ENCODE measurements at places on chromosomes 5 and 9.

DNA sequence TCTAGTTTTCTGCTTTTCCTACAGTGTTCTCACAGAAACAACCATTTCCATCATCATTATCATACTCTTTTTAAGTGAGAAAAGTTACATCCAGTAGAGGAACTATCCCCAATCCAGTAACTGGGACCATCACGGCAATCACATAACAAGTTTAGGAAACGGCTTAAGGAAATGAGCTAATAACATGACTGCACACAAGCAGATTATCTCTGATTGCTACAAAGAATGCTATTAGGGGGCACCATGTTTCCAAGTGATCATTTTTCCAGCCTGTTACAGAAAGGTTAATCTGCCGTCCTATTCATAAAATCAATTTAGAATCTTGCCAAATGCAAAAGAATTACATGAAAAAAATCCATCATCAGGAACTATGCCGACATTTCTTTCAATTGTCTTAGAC lies 94.6 kb downstream of the EFNA5 start:
- DNase-seq, result no peak

GRCh38 chr9:120655005-120655622 lies 59.2 kb downstream of the MEGF9 start:
- DNase-seq, result no peak

- DNase-seq, result no peak
Observed at GRCh38 chr5:108531367-108532128, 149.7 kb upstream of the FBXL17 start.

DNA sequence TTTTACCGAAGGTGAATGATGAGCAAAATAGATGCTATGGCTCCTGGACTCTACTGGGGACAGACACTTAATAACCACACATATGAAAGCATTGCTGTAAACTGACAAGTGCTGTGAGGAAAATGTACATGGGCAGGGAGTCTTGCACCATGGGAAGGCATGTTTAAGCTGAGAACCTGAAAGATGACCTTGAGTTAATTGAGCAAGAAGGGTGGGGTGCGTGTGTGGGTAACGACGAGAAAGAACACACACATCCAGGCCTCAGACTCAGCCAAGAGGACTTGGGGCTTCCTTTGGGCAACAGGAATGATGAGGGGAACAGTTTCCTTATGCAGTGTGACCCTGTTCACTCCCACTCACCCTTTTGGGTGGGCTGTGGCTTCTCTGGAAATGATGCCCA lies 73.1 kb downstream of the HSPA4 start:
- no peak for DNase-seq

- no peak for DNase-seq
Observed at GRCh38 chr9:35195683-35196082, 33.9 kb downstream of the UNC13B start.

DNA sequence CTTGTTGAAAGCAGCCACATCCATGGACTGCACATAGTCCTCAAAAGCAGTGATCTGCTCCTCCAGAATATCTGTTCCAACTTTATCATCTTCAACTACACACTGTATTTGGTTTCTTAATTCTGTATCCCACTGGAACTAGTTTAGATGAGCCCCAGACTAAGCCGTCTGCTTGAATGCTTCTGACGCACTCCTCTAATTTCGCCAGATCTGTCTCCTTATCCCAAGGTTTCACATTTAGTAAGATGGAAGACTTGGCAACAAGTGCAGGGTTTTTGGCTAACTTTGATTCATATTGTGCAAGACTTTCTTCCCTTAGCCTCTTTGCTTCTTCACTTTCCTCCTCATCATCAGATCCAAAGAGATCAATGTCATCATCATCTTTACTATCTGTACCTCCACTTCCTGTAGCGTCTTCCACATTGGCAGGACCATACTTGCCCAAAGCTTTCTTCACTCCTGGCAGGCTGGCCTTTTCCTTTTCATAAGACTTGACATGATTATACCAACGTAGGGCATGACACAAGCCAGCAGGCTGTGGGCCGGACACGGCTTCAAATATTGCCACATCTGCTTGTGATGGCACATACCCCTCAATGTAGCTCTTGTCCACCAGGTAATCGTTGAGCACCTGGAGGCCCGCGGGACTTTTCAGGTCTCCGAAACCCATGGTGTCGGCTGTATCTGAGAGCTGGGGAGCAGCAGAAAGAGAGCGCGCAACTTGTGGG lies 56.2 kb upstream of the PIK3R1 start:
- DNase-seq, result no peak

DNA sequence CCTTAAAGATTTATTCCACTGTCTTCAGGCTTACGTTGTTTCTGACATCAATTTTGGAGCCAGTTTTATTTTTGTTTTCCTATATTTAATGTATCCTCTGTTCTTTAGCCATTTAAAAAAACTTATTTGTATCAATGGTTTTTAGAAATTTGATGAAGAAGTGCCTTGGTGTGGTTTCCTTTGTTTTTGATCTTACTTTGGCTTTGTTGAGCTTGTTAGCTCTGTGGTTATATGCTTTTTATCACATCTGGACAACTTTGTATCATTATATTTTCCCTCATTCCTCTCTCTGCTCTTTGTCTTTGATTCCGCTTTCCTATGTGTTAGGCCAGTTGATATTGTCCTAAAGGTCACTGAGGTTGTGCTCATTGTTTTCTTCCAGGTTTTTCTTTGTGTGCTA lies 58.5 kb downstream of the SPIN1 start:
- DNase-seq, result no peak
